ENCODE measurements at places on chromosomes 16 and 17.

- DNase-seq: no peak
These were observed 2.6 kb downstream of the ATP2C2 start for GRCh38 chr16:84370723-84371552.

- DNase-seq: no peak
These were observed 906 bp upstream of the FOXL1 start for GRCh38 chr16:86577314-86577971.

DNA sequence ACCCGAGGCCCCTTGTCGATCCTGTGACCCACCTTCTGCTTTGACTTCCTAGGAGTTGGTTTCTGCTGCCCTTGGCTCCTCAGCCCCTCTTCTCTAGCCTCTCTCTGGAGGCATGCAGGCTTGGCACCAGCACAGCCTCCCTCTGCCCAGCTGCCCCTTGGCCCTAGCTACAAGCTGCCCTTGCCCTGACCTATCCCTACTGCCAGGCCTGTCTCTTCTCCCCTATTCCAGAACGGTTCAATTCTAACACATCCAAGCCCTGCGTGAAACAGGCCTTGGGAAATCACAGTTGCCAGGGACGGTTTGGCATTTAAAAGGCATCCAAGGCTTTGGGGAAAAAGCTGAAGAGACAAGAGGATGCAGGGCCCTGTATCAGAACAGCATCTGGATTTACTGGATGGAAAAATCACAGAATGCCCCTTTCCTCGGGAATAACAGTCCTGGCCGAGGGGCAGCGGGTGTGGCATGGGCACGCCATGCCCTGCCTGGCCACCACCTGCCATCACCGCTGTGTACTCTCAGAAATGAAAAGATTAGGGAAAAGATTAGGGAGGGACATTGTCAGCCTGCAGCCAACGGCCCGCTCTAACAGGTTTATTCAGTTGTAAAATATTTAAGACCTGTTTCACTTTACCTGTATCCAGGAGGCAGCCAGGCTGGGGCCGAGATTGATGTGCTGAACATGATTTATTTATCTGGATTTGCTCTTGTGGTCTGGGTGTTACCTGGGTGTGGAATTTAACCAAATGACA lies 15.8 kb downstream of the RAI1 start:
- no peak for DNase-seq

- no peak for DNase-seq
These were observed 48.4 kb downstream of the PDPK1 start for GRCh38 chr16:2586241-2586640.

- no peak for DNase-seq
These were observed 184.8 kb downstream of the BCAS3 start for GRCh38 chr17:60862482-60862881.

DNA sequence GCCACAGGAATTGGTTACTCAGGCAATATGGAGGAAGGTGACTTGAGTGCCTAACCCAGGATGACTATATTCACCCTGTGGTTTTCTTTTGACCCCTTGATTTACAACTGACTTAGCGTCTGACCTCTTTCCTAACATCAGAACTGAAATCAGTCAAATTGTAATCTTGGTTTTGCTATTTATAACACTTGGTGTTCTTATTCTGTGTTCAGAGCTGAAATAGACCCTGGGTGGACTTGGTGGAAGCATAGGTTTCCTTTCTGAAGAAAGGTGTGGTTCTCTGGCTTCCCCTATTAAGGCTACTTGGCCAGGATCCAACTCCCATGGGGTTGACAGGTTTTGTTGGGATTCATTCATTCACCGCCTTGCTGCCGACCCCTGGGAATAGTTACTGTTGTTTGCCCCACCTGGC lies 80.8 kb downstream of the CLEC16A start:
- peak; percentile 56 for DNase-seq

DNA sequence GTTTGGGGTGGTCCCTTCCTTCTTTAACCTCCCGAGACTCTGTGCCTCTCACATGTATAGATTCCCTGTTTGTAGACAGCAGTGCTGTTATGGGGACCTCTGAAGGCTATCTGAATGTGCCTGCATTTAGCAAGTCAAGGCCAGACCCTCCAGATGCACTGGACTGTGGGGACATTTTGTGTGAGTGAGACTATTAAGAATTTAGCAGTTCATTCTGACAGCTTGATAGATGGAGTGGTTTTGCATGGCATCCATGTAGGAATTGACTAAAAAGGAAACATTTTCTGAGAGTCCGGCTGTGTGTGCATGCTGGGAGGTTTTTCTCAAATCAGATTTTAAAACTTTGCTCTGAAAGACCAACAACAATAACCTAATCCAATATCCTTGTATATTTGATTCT lies 226.3 kb downstream of the MSI2 start:
- DNase-seq: no peak

- DNase-seq: no peak
These were observed 67.8 kb upstream of the NLK start for GRCh38 chr17:27974531-27975145.

GRCh38 chr17:39617100-39617445 lies 9.4 kb upstream of the NEUROD2 start:
- DNase-seq: no peak

- DNase-seq: peak; percentile 70
These were observed 8.2 kb downstream of the CAVIN1 start for GRCh38 chr17:42414704-42415409.

DNA sequence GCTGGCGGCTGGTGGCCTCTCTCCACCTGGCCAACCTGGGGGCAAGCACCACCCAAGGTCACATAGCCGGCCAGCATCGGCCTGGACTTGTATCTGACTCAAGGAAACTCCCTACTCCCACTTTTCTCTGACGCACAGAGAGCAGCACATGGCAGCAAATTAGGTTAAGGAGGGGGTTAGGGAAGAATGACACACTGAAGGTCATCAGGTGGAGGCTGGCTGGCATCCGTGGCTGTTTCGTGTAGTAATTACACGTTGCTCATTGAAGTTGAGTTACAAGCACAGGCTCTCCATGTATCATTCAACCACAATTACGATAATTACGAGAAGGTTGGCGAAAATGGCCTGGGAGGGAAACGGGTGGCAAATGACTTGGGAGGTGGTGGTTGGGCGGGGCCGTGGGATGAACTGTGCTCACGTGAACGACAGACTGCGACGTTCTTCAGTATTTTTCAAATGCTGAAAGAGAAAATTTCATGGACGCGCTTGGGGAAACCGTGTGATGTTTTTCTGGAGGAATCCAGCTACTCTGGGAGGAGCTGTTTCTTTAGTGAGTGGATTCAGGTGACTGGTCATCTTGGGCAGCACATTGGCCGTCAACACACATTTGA lies 4.0 kb upstream of the METRNL start:
- DNase-seq: no peak

- no peak for DNase-seq
These were observed 32.4 kb downstream of the SNX11 start for GRCh38 chr17:48139944-48140343.

- DNase-seq: no peak
These were observed 20.1 kb downstream of the HSD17B2 start for GRCh38 chr16:82055117-82055516.

GRCh38 chr16:67405336-67405735 lies 10.9 kb downstream of the ZDHHC1 start:
- DNase-seq: no peak

DNA sequence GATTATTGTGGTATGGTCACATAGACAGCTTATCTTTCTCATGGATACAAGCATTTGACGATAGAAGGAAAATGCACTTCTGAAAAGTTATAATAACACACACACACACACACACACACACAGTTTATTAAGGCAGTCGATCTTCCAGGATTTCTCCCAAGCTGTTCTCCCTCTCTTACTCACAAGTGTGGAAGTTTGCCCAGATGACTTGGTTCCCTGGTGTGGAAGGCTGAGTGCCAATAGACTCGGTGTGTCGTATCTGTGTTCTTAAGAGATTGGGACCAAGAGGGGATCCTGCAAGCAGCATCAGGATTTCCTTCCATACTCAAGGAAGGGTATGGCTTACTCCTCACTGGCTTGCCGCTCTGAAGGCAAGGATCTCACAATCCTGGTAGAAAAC lies 279.6 kb downstream of the HS3ST3B1 start:
- DNase-seq: no peak

GRCh38 chr16:72895951-72896350 lies 152.0 kb downstream of the ZFHX3 start:
- DNase-seq: no peak

- peak; percentile 93 for DNase-seq
These were observed 14.5 kb downstream of the GLIS2 start for GRCh38 chr16:4330277-4330874.

- DNase-seq: no peak
These were observed 593 bp downstream of the CDIPT start for GRCh38 chr16:29862383-29862883.

DNA sequence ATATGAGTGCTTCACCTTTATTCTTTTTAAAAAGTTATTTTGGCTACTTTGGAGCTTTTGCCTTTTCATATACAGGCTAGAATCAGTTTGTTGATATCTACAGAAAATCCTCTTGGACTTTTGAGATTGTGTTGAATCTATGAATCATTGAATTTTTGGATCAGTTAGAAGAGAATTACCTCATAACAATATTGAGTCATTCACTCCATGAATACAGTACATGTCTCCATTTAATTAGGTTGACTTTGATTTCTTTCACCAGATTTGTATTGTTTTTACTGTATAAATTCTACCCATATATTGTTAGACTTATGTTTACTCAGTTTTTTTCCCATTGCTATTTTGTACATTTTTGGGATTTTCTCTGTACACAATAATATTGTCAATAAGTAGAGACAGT lies 54.4 kb downstream of the TAOK1 start:
- DNase-seq: no peak

- DNase-seq: no peak
These were observed 7.3 kb upstream of the CAPNS2 start for GRCh38 chr16:55559233-55559632.

DNA sequence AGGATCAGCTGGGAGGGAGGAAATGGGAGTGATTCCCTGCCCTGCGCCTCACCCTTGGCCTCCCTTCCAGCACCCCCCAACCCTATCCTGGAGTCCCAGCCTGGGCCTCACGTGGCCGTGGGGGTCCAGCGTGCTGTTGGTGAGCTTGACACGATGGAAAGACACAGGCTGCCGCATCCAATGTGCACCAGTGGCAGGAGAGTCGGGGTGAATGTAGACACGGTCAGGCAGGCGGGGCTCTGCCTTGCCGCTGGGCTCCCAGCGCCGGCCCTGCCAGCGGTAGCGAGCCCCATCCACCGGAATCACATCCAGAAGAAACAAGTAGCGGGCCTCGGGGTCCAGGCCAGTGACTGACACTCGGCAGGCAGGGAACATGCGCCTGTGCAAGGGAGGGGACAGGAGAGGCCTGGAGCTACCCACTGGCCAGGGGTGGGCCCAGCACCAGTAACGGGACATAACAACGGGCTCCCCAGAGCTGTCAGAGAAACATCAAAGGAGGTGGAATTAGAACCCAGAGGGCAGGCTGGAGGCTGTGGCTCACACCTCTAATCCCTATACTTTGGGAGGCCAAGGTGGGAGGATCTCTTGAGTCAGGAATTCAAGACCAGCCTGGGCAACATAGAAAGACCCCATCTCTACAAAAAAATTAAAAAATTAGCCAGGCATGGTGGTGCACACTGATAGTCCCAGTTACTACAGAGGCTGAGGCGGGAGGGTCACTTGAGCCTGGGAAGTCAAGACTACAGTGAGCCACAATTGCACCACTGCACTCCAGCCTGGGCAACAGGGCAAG lies 2.7 kb downstream of the TBX6 start:
- DNase-seq: no peak

DNA sequence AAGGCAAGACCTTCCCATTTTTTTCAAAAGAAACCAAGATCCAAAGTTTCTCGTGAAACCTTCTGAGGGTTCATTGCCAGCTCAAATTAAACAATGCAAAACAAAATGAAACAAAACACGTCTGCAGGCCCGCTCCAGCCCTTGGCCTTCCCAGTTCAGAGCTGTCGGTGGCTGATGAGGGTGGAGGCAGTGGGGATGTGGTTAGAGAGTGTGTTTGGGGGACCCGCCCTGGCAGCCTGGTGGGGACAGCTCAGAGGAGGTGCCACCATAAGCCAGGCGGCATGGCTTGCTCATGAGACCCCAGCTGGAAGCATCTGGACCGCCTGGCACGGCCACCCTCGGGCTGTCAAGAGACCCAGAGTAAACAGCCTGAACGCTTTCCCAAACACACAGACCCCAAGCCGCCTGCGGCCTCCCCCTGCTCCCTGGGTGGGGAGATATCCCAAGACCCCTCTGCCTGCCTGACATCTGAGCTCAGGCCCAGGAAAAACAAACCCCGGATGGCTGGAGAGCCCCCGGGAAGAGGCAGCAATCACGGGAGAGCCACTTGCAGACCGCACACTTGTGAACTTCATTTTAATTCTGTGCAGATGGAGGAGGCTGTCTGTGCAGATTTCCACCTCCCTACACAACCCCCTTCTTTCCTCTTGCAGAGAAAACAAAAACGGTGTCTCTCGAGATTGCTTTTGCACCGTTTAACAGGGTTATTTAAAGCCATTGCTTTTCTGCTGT lies 35.4 kb upstream of the LITAF start:
- no peak for DNase-seq

DNA sequence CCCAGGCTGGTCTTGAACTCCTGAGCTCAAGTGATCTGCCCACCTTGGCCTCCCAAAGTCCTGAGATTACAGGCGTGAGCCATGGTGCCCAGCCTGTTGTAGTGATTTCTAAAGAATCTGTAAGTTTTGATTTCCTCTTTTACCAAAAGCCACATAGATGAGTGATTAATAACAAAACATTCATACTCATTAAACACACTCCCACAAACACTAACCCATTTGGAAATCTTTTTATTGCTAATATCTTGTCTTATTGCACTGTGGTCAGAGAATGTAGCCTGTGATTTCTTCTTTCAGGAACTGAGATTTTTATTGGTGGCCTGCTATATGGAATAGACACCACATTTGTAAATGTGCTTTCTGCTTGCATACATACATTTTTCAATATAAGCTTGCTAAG lies 31.6 kb downstream of the MYH10 start:
- no peak for DNase-seq

DNA sequence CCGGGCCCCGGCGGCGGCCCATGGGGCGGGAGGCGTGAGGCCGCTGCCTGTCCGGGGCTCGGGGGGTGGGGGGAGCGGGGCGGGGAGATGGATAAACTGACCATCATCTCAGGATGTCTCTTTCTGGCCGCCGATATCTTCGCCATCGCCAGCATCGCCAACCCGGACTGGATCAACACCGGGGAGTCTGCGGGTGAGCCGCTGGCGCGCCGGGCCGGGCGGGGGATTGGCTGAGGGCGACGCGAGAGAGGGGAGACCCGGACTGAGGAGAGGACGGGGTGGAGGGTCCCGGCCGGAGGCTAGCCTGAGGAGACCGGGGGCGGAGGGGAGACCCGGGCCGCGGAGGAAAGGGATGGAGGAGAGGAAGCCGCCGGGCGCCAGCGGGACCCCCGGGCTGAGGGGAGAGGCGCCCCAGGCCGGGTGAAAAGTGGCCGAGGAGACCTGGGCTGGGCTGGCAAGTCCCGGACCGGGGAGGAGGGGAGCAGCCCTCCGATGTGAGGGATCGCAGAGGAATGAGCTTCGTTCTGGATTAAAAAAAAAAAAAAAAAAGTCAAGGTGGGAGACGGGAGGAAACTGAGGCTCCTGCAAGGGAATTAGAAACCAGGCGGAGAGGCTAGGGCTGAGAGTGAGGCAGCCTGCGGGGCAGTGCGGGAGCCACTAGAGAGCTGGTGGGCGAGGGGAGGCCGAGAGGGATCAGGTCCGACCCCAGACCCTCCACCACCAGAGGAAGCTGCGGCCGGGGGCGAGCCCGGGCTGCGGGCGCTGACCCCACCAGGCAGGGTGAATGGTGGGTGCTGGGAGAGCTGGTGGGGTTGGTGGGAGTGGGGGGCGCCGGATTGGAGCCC lies 526 bp downstream of the MOSMO start:
- DNase-seq: peak; percentile 57

- no peak for DNase-seq
These were observed 13.5 kb upstream of the SMIM5 start for GRCh38 chr17:75619506-75620431.

GRCh38 chr16:52633230-52633629 lies 86.3 kb upstream of the TOX3 start:
- no peak for DNase-seq
